ENCODE measurements at places on chromosomes 6 and 20.

- DNase-seq: no peak
Measured at GRCh38 chr20:58251979-58252591, 23.6 kb upstream of the ANKRD60 start.

- no peak for DNase-seq
Measured at GRCh38 chr6:132063204-132063603, 112.0 kb upstream of the CCN2 start.

- DNase-seq: no peak
Measured at GRCh38 chr20:7742479-7742878, 197.8 kb downstream of the HAO1 start.

DNA sequence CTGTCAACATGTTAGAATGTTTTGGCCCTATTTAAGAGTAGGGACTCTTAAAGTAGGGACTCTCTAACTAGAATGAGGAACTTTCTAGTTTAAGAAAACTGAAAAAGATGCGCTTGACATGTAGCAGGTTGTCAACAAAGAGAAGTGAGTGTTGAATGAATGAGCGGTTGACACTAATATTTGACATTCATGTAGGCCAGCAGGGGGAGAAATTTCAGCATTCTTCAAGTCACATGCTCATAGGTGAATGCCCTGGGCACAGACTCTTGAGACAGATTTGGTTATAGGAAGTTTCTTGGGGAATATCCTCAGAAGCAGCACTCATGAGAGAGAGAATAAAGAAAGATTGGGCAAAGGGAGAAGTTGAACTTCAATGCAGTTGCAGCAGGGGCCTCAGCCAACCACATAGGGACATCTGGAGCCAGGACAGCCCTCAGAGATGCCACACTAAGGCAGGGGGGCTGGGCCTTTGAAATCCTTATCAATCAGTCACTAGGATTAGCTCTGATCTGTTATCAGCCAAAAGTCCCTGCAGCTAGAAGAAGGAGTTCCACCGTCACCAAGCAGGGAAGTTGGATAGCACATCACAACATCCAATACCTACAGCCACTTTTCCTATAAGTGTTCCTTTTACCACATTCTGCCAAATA lies 145.1 kb upstream of the FKBP1C start:
- no peak for DNase-seq

- no peak for DNase-seq
Measured at GRCh38 chr20:25057234-25058050, 497 bp downstream of the ACSS1 start.

DNA sequence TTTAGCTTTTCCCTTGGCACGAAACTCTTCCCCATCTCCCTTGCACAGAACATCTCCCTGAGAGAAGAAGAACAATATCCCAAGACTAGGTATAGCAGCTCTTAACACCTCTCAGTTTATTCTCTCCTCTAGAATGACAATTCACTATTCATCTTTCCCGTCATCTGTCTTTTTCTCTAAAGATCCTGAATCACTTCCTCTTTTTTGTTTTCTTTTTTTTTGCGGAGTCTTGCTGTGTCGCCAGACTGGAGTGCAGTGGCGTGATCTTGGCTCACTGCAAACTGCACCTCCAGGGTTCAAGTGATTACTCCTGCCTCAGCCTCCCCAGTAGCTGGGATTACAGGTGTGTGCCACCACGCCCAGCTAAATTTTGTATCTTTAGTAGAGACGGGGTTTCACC lies 574.4 kb upstream of the MAP3K7 start:
- DNase-seq: no peak

- no peak for DNase-seq
Measured at GRCh38 chr6:106014955-106015354, 71.2 kb upstream of the PRDM1 start.

- DNase-seq: no peak
Measured at GRCh38 chr6:33313105-33313708, 671 bp downstream of the TAPBP start.

GRCh38 chr20:63711085-63711645 lies 3.3 kb downstream of the ZGPAT start:
- no peak for DNase-seq

GRCh38 chr6:22152841-22153240 lies 144.0 kb downstream of the PRL start:
- DNase-seq: no peak

GRCh38 chr6:1611572-1612298 lies 2.0 kb downstream of the FOXC1 start:
- no peak for DNase-seq

DNA sequence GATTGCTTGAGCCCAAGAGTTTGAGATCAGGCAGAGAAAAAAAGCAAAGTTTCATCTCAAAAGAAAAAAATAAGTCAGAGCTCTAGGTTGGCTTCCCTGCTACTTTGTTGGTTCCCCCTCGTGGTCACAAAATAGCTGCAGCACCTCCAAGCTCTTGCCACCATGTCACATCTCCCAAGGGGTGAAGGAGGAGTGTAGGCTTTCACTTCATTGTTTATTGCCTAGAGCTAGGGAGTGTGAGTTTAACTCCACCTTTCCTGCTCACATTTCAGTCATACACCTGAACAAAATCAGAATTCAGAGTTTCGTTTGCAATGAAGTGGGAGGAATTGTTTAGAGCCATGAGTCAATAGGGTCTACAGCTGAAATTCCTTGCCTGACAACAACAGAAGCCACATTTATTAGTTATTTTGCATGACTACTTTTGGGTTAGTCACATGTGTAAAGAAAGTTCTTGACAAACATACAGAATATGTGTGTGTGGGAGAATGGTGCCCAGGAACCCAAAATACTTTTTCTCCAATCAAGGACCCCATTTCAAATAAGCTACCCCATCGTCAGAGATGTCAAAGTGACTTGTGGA lies 56.2 kb upstream of the UFL1 start:
- no peak for DNase-seq

- DNase-seq: no peak
Measured at GRCh38 chr20:63308218-63308911, 15.4 kb downstream of the COL20A1 start.

DNA sequence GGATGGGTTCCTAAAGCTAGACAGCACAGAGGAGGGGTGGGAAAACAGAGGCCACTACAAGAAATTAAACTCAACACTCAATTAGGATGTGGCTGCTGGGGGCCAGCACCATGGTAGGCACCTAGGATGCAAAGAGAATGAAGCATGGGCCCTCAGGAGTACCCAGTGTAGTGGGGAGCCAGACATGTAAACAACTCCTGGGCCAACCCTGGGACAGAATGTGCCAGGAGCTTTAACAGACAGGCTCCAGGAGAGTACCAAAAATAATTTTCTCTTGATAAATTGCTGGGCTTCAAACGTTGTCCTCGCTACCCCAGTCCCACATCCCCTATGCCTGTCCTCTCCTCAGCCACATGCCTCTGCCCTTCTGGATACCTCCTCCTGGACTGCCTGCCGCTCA lies 1.7 kb downstream of the TMEM151B start:
- no peak for DNase-seq

DNA sequence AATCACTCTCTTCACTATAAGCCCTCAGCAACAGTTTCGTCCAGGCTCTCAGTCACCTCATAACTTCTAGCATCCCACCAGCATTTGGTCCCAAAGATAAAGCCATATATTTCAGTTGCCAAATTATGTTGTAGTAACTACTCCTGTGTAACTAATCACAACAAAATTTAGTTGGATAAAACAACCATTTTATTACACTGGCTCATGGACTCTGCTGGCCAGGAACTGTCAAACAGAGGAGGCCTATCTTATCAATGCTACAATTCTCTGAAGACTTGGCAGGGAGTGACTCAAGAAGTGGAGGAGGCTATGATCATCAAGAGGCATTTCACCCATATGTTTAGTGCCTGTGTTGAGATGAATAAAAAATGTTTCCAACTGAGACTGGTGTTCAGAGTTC lies 1082.3 kb upstream of the GJE1 start:
- no peak for DNase-seq

- no peak for DNase-seq
Measured at GRCh38 chr6:83901624-83902023, 42.1 kb downstream of the CYB5R4 start.

GRCh38 chr20:40293740-40294139 lies 395.3 kb downstream of the MAFB start:
- no peak for DNase-seq

- DNase-seq: no peak
Measured at GRCh38 chr6:22001396-22002027, 295.3 kb downstream of the PRL start.

DNA sequence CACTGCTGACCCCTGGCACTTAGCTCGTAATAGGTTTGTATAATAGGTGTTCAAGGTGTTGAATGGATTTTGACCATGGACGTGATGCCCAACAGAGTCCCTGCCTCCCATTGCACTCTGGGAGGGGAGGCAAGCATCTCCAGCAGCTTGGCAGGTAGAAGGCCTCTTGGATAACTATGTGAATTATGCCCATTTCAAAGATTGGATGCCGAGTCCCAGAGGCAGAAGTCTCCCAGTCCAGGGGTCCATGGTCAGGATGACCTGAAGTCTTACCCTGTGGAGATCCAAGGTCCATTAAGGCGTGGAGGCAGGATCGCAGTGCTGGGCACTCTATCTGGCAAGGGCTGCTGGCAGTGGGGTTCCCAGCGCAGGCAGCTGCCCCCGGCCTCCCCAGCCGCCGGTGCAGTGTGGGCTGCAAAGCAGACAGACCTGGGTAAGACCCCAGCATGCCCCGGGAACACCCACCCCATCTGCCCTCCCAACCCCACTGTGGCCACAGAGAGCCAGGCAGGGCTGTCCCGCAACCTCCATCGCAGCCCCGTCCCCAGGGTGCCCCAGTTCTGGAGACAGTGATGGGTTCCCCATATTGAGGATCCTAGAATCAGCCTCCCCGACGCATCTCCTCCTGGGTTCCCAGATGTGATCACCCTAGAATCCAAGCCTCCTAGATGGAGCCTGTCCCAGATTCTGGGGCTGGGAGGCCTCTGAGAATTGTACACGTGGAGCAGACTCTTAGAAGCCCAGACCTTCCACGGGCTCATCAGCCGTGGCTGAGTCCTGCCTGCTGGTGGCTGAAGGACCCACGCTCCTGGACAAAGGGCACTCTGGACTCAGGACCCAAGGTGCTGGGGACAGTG lies 44.6 kb downstream of the APCDD1L start:
- DNase-seq: no peak

DNA sequence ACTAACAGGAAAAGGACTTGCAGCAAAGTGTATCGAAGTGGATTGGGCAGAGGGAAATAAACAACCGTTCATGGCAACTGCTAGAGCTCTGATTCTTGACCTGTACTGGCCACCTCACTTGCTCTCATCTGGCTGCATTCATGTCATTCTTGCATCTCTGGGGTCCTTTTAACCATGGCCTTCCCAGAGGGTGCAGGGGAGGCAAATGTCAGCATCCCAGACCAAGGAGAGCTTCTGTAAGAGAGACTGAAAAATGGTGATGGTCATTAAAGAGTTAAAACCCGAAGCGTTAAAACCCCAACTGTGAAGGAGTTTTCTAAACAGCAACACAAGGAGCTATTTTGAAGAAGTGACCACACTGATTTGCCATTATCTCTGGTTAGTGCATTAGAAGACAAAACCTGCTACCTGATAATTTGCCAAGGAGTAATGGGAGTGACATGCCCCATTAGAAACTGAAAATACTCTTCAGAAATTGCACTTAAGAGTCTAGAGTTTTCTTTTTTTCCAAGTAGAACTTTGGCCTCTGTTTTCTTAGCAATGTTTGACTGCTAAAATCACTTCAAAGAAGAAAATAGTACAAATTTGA lies 62.4 kb downstream of the APCDD1L start:
- no peak for DNase-seq

DNA sequence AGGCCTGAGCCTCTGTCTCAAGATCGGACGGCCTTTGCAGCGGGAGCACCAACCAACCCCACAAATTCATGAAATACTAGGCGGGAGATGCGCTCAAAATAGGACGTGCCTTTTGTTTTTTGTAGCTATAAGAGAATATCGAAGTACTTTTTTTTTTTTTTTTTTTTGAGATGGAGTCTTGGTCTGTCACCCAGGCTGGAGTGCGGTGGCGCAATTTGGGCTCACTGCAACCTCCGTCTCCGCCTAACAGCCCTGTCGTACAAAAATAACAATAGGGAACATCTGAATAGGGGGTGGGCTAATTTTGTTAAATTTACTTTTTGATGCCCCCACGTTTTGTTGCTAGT lies 5.9 kb upstream of the TUBB2A start:
- DNase-seq: no peak

- no peak for DNase-seq
Measured at GRCh38 chr20:32647606-32648005, 26.1 kb downstream of the C20orf203 start.

GRCh38 chr6:104711371-104711770 lies 148.3 kb downstream of the HACE1 start:
- DNase-seq: peak; percentile 36

GRCh38 chr6:3913077-3913957 lies 64.1 kb downstream of the FAM50B start:
- peak; percentile 59 for DNase-seq

DNA sequence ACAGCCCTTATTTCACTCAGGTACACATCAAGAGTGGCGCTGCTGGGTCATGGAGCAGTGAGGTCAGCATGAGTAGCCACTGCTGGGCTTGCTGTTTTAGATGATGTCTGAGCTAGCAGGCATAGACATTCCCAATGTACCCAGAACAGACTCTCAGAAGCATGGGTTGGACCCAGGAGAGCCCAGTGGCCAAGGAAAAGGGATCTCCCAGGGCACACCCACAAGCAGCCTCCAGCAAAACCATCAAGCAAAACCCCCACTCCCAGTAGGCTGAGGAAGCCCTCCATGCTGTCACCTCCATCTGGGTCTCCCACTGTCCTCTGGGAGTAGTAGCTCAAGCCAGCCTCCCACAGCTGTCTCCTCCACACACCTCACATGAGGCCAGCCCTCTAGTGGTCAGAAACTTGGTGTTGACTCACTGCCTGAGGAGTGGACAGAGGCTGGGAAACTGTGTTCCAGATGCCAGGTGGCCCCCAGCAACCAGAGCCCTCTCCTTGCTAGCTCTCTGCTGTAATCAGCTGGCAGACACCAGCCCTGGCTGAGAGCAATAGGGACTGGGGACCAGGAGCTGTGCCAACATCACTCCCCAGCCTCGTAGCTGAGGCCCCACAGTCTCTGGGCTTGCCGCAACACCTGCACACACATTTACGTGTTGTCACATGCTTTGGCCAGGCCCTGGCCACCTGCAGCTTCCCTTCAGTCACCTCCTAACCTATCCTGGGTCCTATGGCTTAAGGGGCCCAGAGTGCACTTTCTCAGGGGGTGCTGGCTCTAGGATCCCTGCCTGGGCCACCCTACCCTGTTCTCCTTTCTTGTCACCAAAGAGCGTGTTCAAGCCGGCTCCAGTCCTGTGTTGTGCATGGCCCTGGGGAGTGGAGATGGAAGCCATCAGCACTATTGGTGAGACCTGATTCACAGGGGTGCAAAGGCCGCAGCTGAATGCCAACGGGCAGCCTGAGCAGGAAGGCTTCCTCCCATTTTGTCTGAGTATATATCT lies 1.9 kb upstream of the AP5S1 start:
- no peak for DNase-seq

GRCh38 chr6:125829433-125829832 lies 38.7 kb downstream of the NCOA7 start:
- DNase-seq: no peak

GRCh38 chr6:135784507-135784906 lies 67.0 kb upstream of the PDE7B start:
- DNase-seq: no peak

DNA sequence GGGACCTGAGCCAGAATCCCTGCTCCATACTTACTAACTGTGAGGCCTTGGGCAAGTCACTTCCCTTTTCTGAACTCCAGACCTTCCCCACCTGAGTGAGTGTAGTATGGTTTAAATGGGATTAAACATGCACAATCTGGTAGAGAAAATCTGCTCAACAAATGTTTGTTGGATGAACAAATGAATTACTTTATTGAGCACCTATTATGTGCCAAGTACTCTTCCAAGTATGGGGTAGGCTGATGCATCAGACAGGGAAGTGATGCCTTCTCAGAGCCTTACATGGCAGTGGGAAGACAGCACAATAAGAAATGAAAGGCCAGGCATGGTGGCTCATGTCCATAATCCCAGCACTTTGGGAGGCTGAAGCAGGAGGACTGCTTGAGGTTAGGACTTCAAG lies 15.0 kb upstream of the LBP start:
- no peak for DNase-seq
